ENCODE measurements at places on chromosomes 12 and 14.

GRCh38 chr14:58513272-58513671 lies 85.8 kb downstream of the KIAA0586 start:
- DNase-seq = no peak

DNA sequence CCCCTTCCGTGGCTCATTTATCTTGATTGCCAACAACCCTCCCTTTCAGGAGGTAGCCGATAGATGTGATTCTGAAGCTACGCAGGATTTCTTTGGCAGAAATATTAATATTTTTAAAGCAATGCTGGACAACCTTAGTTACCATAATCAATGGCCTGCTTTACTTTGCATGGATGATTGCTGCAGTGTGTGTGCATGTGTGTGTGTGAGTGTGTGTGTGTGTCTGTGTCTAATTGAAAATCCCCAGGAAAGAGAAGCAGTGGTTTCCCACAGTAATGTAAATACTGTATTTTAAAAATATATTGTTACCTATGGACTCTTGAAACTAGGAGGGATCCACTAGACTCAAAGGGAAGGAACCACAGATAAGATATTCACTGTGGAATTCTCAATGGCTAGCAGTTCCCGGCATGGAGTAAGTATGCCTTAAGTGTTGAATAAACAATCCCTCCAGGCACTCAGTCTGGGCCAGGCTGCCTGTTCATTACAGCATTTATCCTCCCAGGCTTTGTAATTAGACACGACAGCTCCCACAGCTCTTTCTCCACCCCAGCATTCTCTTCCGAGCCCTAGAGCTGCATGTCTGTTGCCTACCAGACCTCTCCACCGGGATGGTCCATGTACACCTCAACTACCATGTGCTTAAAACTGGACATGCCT lies 22.5 kb upstream of the C14orf132 start:
- DNase-seq = no peak

GRCh38 chr14:23457587-23458445 lies 11.7 kb upstream of the NGDN start:
- no peak for DNase-seq

DNA sequence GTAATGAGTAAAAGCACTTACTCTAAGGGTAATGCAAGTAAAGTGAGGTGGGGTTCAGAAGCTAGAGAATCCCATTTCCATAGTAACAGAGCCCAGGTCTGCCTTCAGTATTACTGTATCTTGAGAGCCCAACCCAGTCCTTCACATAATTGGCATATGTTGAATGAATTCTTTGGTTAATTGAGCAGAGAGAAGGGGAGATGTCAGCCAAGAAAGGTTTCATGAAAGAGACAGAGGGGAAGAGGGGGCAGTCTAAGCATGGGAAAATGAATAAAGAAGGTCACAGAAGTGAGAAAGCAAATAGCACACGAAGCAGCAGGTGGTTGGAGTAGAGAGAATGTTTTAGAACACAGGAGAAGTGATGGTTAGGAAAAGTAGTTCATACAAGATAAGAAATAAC lies 371.1 kb downstream of the SEC23A start:
- DNase-seq = no peak

GRCh38 chr12:124698211-124698997 lies 131.0 kb upstream of the NCOR2 start:
- DNase-seq = no peak

GRCh38 chr12:84561351-84561750 lies 351.2 kb downstream of the SLC6A15 start:
- no peak for DNase-seq

DNA sequence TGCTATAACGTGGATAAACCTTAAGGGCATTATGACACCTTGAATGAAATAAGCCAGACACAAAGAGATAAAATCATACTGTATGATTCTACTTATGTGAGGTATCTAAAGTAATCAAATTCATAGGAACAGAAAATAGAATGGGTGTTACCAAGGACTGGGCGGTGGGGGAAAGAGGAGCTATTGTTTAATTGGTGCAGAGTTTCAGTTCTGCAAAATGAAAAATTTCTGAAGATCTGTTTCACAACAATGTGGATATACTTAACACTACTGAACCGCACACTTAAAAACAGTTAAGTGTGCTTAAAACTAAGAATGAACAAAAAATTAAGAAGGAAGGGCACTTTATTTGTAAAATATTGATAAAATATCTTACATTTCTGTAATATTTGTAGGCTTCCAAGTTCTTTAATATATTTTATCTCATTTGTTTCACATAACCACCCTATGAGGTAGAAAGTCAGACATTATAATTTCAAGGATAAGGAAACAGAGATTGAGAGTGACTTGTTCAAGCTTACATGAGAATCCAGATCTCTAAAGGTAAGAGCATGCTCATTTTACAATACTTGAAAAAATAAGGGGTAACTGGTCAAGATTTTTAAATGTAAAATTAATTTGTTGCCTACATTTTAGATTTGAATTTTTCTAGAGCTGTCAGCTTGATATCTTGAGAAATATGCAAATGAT lies 14.9 kb downstream of the LTA4H start:
- DNase-seq = no peak

- DNase-seq = no peak
Observed at GRCh38 chr14:76901171-76902055, 75.2 kb downstream of the LRRC74A start.

DNA sequence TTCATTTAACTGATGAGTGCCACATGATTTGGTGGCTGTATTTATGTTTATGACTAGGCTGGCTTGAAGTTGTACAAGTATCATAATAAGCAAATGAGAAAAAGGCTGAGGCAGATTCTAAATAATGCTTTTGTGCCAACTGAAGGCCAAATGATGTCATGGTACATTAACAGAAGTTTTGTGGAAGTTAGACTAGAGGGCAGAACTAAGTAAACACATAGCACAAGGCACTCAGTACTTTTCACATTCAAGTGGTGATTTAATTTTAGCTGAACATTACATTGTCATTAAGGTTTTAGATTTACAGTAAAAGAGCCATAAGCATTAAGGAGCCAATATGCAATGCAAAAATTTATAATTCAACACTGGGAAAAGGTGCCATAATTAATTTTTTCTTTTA lies 21.1 kb downstream of the PPP1CC start:
- DNase-seq = no peak

- no peak for DNase-seq
Observed at GRCh38 chr12:44696542-44696941, 179.6 kb downstream of the NELL2 start.

DNA sequence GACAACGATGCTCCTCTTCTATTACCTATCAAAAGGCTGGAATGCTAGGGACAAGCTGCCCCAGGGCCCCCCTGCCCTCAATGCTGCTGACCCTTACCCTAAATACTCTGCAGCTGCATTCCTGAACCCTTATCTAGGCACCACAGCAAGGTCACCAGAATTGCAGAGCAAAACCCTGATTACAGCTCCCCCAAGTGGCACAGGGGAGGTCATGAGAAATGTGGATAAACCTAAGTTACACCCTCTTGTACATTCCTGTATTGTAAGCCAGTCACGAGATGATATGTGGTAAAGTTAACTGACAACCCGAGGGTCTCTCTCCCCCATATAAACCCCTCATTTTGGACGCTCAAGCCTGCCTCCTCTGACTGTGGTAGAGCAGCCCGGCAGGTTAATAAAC lies 411.8 kb upstream of the STXBP6 start:
- no peak for DNase-seq

DNA sequence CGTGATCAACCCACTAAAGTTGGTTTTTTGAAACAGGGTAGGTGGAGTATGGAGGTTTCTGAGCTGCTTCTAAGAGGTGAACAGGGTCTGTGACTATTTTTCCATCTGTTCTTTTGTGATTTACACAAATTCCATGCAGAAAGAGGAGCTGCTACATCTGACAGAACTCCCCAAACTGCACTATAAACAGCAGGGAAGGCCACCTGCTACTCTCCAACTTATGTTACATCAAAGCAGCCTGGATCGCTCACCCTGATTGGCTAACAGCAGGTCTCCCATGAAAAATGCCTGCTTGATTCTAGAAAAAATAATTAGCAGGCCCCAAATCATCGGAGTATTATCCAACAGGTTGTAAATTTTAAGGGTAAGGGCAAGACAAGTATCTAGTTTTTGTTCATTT lies 282.9 kb upstream of the FLRT2 start:
- DNase-seq = no peak

GRCh38 chr12:124747426-124748161 lies 116.1 kb downstream of the SCARB1 start:
- DNase-seq = no peak

DNA sequence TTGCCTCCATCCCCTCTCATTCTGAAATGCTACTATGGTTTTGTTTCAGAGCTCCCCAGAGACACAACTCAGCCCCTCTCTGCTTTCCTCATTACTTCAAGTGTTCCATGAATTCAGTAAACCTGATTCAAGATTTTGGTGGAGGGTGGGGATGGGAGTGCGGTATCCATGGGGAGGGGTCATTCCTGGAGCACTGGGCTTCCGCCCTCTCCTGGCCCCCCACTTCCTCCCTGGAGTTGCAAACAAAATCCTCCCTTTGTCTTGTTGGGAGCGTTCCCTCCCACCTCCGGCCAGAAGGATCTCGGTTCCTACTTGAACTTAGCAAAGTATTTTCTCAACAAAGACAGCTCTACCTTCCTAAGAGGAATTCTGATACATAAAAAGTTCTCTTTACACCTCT lies 71.8 kb upstream of the LTA4H start:
- no peak for DNase-seq

DNA sequence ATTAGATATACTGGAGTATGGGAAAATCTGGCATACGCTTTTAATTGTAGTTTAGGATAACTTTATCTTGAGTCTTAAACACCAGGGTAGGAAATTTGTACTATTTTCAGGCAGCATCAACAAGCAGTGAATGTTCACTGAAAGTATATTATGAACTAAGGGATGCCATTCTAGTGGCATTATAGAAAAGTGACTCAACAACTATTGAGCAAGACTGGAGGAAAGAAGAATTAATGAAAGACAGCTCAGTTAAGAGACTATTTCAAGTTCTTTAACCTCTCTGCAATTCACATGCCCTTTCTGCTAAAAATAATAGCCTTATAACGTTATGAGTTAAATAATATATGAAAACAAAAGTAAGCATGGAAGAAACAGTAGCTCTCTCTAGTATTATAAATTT lies 343.1 kb downstream of the FSCB start:
- DNase-seq = no peak

- no peak for DNase-seq
Observed at GRCh38 chr12:6185961-6186827, 14.0 kb upstream of the CD9 start.

DNA sequence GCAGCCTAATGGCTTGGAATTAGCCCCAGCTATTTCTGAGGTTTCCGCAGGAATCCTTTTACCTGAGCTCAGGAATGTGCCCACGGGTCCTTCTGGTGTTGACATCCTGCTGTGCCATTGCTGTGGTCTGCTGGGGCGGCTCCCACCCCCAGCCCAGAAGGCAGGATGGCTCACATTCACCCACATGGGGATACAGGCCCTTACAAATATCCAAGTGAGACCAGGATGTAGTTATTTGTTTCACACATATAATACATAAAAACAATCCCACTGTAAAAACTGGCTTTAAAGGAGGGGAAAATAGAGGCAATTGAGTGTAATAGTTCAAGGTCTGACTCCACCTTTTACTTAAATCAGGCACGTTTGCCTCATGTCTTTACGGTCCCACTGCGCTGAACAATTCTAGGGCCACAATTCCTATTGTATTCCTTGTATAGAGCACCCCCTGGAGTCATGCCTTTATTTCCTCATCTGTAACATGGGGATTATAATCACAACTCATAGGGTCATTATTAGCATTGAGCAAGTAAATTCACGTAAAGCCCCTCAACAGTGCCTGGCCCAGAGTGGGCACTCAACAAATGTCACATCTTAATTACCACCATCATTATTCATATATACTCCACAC lies 57.2 kb upstream of the FICD start:
- DNase-seq = no peak

Measured in activated naive CD4-positive, alpha-beta T cell (primary cell).